Osteoblast (primary cell): ENCODE measurements at places on chromosomes 7 and 10.

GRCh38 chr7:151210087-151210854 is at the start of gene H2BK1:
Gene H2BK1, minus strand, starts transcription at chr7:151210488. Its CDS starts 170 bp downstream, at chr7:151210318.
- peak; percentile 39 for DNase-seq

DNA sequence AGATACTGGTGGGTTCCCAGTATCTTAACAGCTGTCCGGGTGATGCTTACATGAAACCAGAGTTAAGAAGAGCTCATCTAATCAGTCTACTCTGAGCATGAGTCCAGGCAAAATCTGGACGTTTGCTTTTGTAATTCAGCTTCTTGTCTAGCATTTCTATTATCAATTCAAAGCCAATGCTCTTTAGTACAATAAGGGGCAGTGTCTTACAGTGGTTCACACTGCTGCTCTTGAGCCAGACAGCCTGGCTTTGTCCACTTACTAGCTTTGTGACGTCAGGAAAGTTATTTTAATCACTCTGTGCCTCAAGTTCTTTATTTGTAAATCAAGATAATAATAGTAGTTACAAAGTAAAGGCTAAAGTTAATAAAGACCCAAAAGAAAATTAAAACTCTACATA is 227.3 kb upstream of the TCF7L2 start:
- no peak for DNase-seq

- no peak for DNase-seq
These were observed 7.9 kb downstream of the GTF2I start for GRCh38 chr7:74665296-74665938.

GRCh38 chr7:142891490-142892082 is 6.0 kb upstream of the TRPV6 start:
- DNase-seq: no peak

DNA sequence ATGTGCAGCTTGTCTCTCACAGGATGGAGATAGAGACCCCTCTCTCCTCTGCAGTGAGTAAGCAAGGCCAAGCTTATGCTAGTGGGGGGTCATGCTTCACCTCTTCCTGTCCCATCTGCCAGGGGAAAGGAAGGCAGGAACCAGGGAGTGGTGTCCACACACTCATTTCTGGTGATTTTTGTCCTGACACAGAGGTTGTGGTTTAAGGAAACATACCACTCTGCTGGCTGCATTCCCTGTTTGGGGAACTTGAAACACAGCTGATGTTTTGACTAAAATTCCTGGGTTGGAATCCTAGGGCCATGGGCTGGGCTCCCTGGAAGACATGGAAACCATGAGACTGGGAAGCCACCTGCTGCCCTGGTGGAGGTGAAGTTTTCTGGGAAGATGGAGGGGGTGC is 21.4 kb downstream of the C10orf120 start:
- DNase-seq: peak; percentile 59

GRCh38 chr10:36303896-36304295 is 661.8 kb upstream of the FZD8 start:
- DNase-seq: peak; percentile 6

- no peak for DNase-seq
These were observed 37.0 kb downstream of the FAM171A1 start for GRCh38 chr10:15333909-15334649.
